AG04450 (cell line): ENCODE measurements at places on chromosomes 7 and 10. TPM values are rescaled to one million over a fixed set of nuclear protein-coding genes. Genes with fewer than 3 reads are reported as not detected.

GRCh38 chr10:75209921-75210281, 695 bp upstream of the VDAC2 start:
- DNase-seq: no peak

GRCh38 chr7:114081606-114082425, 163.0 kb upstream of the PPP1R3A start:
- DNase-seq: peak; percentile 34

- no peak for DNase-seq
These were observed 39.5 kb downstream of the ACSM6 start for GRCh38 chr10:95233377-95234034.

DNA sequence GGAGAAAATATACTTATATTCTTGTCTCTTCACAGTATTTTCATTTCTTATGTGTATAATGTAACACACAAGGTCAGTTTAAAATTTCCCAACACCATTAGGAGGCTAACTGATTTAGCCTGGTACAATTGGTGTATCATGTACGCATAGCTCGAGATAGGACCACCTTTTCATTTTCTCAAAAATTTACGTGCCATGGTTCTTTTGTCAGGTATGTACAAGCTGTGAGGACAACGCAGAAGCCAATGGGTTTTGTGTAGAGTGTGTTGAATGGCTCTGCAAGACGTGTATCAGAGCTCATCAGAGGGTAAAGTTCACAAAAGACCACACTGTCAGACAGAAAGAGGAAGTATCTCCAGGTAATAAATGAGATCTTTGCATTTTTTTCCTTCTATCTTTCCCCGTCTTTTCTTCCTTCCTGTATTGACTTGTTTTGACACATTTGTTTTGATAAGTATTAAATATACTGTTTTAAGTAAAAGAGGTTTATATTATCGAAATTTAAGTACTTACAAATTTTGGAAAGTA, 55.0 kb downstream of the TRIM24 start:
- DNase-seq: no peak

DNA sequence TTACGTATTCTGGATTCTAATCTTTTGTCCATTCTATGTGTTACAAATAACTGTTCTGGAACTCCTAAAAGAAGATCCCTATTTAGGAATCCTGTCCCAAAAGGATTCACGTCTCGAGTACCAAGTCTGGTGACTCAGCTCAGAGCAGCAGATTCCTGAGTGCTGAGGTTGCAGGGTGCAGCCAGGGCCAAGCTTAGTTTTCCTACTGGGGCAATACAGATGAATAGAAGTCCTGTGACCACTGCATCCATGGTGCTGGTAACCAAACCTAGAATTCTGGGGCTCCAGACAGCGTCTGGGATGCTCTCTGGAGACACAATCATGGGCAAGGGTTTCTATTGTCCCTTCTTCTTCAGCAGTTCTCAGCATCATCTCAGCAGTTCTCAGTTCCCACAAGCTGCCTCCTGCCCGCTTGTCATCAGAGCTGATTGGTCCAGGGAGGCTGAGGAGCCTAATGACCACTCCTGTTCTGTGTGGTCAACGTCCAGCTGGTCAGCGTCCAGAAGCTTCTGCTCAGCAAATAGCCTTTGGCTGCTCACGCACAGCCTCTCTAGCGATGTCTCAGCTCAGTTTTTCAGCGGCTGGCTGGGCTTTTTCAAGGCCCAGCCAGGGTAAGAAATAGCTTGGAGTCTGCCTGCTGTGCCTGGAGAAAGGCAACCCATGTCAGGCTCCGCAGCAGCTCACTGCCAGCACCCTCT, 50.4 kb upstream of the C7orf33 start:
- no peak for DNase-seq

Gene GJD4
- polyA plus RNA-seq: not detected in 2 replicates

DNA sequence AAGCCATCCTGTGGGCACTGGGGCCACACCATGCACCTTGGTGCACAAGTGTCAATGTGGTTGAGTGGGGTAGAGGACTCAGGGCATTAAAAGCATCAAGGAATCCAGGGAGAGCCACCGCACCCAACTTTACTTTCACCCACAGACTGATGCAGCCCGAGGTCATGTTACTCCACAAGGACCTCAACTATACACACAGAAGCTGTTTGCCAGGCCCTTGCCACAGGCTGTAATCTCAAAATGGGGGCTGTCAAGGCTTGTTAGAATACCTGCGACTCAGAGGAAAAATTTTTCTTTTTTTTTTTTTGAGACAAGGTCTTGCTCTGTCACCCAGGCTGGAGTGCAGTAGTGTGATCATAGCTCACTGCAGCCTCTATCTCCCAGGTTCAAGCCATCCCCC, 26.5 kb upstream of the KCTD7 start:
- DNase-seq: no peak

Gene SEMA3D
- 5.7 and 7.4 TPM in 2 replicates for polyA plus RNA-seq
